ENCODE measurements at places on chromosomes 13 and 19.
A peak's percentile ranks its signal among the peaks of the same experiment; 100 is the strongest.

GRCh38 chr13:113617961-113618360 lies 33.4 kb downstream of the TFDP1 start:
- no peak for DNase-seq

DNA sequence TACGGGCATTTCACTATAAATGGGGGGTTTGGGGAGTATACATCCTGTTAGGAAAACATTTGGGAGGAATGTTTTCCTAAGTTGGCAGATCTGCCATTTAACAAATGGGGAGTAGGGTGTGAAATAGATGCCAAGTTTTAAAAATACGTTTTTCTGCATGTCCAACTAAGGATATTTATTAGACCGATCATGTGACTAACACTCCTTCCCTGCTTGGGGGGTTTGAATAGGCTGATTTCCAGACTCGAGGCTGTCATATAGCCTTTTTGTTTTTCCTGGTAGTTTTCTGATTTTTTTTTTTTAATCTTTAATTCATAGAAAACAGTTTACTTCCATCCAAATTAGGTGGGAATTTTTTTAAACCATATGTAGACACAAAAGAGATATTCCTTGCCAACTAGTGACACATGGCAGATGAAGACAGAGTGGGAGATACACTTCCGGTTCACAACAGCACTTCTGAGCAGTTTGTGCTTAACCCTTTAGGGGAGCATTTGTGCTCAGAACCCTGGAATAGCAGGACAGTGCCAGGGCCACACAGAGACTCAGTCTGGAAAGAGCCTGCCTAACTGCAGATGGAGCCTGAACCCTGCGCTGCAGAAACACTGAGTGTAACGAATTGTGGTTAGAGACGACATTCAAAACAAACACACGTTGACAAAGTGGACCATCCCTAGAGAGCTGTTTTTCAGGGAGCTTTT lies 5.6 kb upstream of the GATAD2A start:
- no peak for DNase-seq

DNA sequence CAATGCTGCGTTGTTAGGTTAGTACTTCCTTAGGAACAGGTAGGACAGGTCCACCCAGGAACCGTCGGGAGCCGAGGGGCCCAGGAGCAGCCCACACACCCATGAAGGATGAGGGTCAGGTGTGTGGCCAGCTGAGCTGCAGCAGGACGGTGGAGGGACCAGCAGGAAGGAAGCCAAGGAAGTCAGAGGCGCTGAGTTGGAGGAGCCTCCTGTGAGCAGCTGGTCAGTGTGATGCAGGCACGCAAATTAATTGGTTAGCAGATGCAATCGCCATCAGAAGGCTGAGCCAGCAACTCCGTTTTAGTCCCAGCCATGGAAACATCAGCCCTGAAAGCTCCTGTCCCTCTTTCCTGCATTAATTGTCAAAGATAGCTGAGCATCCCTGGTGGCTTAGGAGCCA lies 114.9 kb upstream of the SOX1 start:
- DNase-seq: no peak

- peak; percentile 74 for DNase-seq
Measured at GRCh38 chr19:47186446-47187334, 44.3 kb downstream of the BBC3 start.

DNA sequence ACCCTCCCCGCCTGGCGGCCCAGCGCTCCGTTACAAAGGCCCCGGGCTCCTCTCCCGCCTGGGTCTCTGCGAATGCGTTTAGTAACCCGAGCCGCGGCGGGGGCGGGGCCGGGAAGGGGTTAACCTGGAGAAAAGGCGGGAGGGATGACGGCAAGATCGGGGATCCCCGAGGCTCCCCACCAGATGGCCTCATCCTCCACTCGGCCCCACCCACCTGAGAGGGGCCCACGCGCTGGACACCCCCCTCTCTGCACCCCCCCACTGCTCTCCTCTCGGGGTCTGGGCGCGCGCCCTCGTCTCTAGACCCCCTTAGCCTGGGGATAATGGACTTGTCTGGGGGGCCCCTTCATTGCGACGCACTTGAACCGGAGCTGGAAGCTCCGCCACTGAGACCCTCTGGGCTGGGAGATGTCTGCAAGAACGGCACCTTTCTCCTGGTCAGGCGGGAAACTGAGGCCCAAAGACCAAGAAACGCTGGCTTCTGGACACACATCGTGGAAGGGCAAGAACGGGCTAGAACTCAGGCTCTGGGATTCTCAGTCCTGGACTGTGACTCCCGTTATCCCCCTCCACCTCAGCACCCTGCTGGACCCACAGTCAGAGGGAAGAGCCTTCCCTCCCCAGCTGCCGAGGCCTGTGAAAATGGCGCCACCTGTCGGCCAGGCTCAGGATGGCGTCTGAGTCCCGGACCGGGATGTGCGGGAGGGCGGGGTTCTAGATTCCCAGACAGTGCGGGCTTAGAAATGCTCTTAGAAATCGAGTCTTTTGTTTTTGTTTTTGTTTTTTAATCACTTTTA lies 2.9 kb upstream of the LTBP4 start:
- DNase-seq: peak; percentile 74

- peak; percentile 34 for DNase-seq
Measured at GRCh38 chr19:44643605-44644401, at the start of gene PVR. Gene PVR (plus strand): TSS chr19:44643910. CDS start chr19:44644097, 187 bp downstream.

GRCh38 chr13:36736119-36736726 lies 62.4 kb downstream of the SERTM1 start:
- no peak for DNase-seq

GRCh38 chr13:50449465-50449864 lies 394.0 kb downstream of the DLEU7 start:
- no peak for DNase-seq

DNA sequence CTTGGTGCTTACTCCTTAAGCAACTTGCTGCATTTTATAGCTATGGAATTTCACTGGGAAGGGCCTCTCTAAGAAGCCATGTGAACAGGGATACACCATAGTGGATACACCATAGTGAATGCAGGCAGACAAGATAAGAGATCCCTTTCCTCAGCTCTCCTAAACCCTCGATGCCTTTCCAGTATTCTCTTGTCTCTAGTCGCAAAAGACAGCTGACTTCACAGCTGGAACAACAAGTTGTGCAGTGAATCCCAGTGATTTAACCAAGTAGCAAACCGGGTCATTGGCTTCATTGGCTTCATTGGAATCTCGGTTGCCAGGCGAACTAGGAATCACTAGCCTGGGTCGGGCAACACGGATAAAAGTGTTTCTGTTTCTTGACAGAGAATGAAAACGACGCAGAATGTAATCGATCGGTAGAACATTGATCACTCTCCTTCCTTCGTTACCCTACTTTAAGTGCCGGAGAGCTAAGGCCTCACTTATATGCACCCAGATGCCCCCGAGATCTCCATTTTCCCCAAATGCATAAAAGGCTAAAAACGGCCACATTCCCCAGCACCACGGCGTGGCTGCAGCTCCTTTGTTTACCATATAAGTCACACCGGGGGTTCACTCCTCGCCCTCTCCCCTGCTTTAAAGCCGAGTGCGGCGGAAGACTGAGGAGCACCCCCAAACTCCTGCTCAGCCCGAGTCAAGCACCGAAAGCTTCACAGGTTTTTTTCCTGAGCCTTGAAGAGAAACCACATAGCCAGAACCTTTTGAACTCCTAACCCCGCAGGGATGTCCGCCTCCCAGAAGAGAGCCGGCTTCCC lies 674 bp downstream of the TRPC4 start:
- no peak for DNase-seq

DNA sequence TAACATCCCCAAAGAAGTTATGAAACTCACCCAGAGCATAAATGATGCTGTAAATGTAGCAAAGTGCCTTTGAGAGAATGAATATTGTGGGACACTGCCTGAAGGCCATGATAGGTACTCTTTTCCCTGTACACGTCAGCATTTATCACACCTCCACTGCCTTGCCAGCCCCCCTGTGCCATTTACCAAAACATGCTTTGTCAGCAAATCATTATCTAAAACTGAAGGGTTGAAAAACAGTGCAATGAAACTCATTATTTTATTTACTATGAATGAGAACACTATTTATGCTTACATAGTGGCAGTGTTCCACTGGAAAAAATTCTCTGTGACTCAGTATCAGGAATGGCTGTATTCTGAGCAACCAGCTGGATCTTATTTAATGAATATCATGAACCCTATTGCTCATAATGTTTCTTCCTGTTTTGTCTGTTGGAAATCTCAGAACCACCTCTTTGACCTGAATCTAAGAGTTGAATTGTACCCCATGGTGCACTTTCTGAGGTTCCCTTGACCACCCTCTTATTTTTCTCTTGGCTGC lies 564.1 kb downstream of the DCT start:
- no peak for DNase-seq

DNA sequence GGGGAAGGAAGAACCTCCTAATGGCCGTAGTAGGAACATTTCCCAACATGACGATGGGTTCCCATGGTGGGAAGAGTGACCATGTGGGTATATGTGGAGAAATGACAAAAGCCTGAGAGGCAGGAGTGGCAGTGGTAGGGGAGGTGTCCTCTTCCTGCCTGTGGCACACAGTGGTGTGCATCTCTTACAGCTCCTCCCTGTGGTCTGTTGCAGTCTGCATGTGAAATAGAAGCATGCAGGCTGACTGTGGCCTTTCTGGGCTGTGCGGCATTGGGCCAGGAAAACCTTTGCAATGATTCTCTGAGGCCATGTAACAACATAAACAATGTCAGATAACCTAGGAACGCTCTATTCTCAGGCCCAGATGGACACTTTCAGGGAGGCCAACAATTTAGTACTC lies 84.0 kb downstream of the LACC1 start:
- DNase-seq: no peak

DNA sequence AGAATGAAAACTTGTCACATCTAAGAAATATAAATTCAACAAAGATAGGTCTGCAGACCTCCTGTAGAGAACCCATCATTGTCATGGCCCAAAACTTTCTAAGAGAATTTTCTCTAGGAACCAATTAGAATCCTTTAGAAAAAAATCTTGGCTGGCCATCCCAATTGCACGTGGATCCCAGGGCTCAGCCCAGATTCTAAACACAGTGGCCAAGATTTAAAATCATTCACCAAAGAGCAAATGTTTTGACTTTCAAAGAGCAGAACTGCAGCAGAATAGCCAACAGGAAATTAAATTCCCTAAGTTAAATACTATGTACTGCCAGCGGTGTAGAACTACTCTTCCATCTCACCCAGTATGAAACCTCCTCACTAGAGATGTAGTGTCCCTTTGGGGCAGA lies 21.3 kb downstream of the IPO5 start:
- no peak for DNase-seq

DNA sequence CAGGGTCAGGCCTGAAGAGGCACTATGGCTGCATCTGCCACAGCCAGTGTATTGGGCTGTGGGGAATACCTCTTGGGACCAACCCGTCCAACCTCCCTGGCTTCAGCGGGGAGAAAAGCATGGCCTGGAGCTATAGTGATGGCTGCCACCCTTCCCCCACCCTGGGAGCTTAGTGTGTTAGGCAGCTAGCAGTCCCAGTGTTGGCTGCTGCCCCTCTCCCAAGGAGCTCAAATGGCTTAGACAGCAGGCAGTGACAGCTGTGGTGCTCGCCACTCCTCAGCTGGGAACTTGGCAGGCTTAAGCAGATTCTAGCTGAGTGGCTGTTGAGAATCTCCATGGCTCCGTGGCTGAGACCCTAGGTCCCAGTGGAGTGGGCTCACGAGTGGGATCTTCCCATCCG lies 19.7 kb downstream of the ACOD1 start:
- no peak for DNase-seq

- no peak for DNase-seq
Measured at GRCh38 chr19:28425046-28425931, 787.7 kb downstream of the UQCRFS1 start.

DNA sequence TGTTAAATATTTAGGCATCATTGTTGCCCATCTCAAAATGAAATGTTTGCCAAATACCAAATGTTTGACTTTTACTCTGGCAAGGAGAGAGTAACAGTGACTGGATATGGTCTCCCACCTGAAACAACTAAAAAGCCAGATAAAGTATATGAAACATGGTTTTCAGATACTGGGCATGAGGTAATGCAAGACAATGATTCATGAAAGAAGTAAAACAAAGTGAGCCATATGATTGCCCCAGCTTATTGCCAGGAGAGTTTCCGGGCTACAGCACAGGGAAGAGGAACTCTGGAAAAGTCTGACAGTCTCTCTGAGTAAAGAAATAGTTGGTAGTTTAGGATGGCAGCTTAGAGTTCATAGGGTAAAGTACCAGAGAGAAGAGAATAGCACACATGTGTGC lies 354.6 kb downstream of the DNAJC15 start:
- DNase-seq: no peak

- no peak for DNase-seq
Measured at GRCh38 chr13:31282741-31283455, 83.1 kb downstream of the B3GLCT start.

- no peak for DNase-seq
Measured at GRCh38 chr19:15354566-15355296, 22.4 kb upstream of the BRD4 start.

DNA sequence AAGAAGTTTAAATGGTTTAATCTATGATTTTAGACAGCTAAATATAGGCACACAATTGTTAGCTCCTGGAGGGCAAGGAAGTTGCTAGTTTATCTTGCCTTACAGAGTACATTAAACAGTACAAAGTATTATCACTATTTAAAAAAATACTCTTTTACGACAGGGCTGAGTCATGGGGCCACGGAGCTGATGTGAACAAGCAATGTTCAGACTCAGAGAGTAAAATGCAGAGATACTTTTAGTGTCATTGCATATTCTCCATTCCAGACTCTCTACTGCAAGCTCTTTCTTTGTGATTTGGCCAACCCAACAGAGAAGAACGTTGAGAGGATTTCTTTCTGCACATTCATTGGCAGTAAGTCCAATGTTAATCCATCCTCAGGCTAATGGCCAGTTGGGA lies 352.4 kb downstream of the SPRY2 start:
- DNase-seq: no peak

DNA sequence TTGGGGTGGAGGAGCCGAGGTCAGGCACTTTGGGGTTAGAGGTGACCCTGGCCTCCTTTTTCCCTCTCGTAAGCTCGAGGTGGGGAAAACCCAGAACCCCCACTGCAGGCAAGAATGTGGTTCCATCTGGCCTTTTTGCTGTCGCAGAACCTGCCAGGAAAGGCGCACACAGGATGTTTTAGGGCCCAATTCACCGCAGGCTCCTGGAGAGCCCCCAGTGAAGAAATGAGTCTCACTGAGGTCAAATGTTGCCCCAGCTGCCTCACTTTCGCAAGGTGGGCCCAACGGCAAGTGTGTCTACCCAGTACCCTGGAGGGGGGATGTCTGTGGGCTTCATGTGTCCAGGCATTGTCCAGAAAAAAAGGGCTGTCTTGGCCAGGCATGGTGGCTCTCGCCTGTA lies 61.8 kb downstream of the PEX11G start:
- peak; percentile 46 for DNase-seq
